ENCODE measurements at places on chromosomes 6 and 20.
A peak's percentile ranks its signal among the peaks of the same experiment; 100 is the strongest.

GRCh38 chr6:56739836-56740815, 97.4 kb upstream of the DST start:
- DNase-seq: peak; percentile 55

- DNase-seq: no peak
Measured at GRCh38 chr6:70315079-70315751, 12.3 kb upstream of the COL9A1 start.

DNA sequence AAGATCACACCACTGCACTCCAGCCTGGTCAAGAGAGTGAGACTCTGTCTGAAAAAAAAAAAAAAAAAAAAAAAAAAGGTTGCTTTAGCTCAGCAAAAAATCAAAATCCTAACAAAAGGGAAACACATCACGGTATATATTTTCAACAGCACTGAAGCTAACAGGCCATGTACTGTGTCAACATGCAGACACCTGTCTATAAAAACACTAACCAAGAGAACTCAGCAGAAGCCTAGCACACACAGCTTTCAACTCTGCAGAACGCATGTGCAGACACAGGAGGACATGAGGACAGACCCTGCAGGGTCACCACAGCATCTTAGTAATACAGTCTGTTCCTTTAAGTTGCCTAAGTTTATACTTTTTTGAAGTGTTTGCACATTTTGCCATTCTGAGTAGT, 13.5 kb downstream of the NINL start:
- peak; percentile 42 for DNase-seq

DNA sequence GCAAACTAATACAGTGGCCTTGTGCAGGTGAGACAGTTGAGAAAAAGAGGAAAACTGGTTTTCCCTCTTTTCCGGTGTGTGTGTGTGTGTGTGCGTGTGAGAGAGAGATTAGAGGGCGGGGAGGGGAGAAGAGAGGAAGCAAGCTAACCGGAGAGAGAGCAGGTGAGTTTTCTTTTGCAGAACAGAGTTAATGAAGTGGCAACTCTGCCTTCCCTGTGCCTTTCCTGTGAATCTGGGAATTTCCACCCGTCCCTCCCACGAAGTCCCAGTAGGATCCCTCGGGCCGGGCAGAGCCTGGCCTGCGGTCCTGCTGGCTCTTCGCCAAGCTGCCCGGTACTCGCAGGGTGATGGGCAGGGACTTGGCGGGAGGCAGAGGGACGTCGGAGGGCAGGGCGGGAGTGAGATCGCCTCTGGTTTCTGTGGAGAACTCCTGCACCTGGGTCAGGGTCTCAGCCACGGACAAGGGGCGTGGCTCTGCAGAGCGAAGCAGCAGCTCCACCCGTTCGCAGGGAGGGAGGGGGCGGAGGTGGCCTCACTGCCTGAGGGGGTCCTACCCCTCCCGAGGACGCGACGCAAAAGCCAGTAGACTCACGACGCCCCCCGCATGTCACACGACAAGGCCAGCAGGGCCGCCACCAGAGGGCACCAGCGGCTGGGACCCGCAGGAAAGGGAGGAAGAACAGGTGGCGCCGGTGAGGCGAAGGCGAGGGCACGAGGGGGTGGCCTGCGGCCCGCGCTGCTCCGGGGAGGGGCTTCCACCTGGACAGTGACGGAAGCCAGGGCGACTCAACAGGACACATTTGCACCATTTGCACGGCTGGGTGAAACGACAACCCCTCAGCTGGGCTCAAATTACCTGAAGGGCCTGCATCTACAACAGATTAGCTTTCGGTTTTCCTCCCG, 51.2 kb upstream of the RNF182 start:
- peak; percentile 65 for DNase-seq

- no peak for DNase-seq
Measured at GRCh38 chr20:63451821-63452220, 20.6 kb downstream of the KCNQ2 start.

GRCh38 chr6:130035211-130035610, 16.8 kb downstream of the L3MBTL3 start:
- no peak for DNase-seq

DNA sequence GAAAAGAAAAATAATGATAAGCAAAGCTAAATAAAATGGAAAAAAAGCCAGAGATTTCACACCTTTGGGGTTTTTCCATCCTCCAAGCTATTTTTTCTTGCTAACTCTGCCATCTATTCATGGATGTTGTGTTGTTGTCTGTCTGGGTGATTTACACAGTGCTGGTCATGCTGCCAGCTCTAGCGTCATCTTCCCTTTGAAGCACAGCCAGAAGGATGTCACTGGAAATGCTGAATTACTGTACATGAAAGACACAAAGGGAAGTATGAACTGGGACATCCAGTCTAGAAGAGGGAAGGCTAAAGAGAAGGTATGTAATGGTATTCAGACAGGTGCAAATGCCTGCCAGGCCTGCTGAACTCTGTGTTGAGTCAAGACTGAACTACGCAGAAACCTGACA, 241.9 kb upstream of the STXBP5 start:
- no peak for DNase-seq

DNA sequence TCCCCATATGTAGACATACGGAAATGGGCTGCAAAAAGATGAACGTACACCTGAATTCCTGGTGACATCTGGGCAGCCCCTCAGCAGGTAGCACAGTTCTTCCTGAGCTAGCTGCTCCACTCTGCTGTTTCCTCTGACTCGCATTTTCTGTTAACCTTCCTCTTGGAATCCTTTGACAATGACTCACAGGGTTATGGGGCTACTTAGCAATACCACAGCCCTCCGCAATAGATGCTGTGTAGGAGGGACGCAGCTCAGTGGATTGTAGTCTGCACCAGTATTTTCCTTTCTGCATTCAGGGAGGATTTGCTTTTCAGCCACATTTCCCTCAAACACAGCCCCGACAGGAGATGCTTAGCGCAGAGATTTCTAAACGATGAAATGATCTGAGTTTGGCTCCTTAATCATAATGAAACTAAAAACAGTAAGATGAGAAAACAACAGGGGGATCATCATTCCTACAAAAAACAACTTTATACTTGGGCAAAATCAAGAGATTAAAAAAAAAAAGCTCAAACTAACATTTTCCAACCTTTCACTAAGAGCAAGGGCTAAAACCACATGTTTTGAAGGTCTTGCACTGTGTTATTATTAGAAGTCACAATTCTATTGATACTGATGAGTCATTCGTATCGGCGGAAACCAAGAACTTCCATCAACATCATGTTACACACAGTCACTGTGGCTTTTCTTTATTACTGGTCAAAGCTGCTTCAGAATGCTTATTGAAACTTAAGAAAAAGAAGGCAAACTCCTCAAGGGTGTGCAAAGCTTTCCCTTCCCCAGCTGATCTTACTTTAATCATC, 12.2 kb downstream of the BACH2 start:
- no peak for DNase-seq

DNA sequence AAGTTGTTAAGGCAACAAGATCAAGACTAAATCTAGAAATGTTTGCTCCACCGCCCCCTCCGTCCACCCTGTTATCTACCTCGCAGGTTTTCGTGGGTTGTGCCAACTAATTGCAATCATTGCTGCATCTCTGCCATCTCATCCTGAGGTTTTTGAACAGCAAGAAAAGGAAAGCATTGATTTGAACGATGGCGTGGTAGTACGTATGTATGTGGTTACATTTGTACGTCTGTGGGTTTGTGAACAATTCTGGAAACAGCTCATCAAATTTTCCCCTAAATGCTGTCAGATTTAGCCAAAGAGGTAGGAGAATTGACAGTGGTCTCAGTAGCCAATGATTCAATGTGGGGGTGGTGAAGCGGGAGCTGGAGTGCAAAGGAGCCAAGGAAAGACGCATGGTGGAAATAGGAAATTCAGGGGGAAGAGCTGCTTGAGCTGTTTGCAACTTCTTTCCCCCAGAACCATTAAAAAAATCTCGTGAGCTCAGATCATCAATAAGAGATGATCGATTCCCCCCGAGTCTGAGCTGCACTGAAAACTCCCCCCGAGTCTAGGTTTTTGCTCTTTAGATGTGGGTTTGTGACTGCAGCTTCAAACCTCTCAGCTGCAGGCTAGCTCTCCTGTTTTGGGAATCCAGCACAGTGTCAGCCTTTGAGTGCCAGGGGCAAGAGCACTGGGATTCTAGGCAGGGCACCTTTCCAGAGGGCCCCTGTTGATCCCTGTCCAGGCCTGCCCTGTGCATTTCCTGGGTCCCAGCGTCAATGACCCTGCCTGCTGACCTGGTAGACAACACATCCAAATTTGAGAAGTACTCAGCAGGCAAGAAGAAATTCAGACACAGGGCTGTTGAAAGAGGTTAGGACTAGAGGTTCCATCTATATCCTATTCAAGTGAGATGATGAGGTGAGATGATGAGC, 72.6 kb upstream of the LY86 start:
- DNase-seq: no peak

- no peak for DNase-seq
Measured at GRCh38 chr6:35076997-35077712, 64.0 kb downstream of the TCP11 start.
